CD4-positive, alpha-beta T cell (primary cell): ENCODE measurements at places on chromosomes 2 and 18.

- DNase-seq, result no peak
Measured at GRCh38 chr2:237782181-237782580, 16.4 kb upstream of the RBM44 start.

DNA sequence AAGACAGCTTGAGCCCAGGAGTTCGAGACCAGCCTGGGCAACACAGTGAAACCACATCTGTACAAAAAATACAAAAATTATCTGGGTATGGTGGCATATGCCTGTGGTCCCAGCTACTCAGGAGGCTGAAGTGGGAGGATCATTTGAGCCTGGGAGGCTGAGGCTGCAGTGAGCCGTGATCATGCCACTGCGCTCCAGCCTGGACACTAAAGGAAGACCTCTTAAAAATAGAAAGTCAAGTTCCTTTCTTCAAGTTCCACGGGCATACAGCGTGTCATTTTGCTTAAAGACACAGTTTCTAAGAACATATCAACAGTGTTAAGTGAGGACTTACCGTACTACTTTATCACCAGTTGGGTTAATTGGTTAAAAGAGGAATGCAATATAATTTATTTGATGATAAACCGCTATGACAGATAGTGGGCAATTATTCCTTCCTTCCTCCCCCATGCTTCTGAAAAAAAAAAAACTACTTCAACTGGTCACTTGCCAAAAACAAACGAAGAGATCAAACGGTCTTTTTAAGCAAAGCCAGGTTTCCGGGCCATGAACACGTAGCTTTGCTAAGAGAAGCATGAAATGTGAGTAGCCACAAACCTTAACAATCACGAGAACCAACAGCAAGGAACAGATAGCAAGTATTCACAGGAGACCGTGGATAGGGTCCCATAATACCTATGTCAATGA is 21.4 kb downstream of the AP1S3 start:
- no peak for DNase-seq

DNA sequence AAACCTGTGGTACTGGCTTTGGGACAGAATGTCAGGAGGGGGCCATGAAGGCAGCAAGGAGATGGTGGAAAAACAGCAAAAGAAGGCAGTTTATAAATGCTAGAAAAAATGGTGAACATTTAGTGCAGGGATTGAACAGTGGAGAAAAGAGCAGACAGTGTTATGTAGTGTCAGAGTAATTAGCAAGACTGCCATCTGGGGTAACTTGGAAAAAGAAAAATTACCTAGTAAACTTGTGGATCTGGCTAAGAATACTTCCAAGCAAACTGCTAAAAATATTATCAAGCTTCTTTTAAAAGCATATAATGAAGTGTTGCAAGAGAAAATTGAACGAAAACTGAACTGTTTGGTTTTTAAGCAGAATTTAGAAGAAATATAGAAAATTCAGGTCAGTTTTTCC is 267.8 kb downstream of the INSIG2 start:
- no peak for DNase-seq

- DNase-seq, result no peak
Measured at GRCh38 chr2:795531-796041, 118.4 kb upstream of the TMEM18 start.

DNA sequence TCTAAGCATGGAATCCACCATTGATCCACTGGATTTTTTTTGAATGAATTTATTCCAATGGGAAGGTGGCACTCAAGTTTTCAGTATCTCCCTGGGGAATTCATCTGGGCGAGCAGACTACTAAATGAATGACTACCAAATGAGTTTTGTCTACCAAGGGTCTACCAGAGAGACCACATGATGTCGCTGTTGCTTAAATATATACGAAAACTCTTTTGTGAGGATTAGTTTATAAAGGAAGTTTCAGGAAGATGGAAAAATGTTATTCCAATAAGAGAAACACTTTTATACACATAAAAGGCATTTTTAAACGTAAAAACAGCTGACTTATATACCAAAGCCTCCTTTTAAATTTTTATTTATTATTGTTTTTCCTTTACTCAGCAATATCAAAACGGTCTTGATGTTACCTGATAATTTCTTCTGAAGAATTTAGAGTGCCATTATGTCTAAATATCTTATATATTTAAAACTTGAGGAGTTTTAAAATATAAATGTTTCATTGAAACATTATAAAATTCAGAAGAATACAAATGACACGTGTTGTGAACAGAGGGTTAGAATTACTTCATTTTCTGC is 139.7 kb downstream of the HRH4 start:
- DNase-seq, result peak; percentile 52

GRCh38 chr2:10444463-10444862 is 3.7 kb downstream of the ODC1 start:
- no peak for DNase-seq

GRCh38 chr2:174967086-174967485 is 38.1 kb downstream of the CHN1 start:
- no peak for DNase-seq

DNA sequence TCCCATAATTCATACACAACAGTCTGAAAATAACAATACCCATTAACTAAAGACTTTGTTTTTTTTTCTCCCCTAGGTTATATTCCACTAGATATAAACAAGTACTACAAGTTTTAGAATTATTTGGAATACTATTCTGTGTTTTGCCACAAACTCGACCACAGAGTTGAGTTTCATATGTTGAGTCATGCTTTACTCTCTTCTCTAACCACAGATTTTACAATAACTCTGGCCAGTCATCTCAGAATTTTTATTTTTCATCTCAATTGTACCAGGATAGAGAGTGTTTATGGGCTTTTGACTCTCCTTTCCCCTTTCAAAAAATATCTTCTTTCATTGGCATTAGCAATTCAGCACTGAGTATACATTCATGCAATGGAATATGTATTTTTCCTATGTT is 348.7 kb upstream of the GALNT5 start:
- no peak for DNase-seq

DNA sequence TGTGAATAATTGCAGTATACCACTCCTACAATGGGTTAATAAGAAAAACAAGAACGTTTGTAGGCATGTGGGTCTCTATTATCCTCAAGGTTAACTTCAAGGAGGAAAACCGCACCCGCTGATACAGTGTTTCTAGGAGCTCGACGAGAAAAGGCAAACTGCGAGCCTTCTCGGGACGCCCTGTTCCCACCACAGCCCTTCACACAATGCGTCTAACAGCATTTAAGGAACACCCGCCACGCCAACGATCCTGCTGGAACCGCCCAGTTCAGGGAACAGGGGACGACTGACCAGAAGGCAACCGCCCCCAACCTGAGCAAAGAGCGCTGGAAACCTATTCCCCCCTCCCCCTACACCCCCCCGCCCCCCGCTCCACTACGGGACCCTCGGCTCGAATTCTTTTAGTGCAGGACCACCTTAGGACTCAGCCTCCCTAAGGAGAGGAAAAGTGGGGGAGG is 710 bp upstream of the TMSB10 start:
- peak; percentile 52 for DNase-seq

GRCh38 chr2:26088038-26088643 is 54.3 kb downstream of the RAB10 start:
- no peak for DNase-seq

GRCh38 chr2:176633754-176634153 is 364.5 kb downstream of the MTX2 start:
- no peak for DNase-seq

DNA sequence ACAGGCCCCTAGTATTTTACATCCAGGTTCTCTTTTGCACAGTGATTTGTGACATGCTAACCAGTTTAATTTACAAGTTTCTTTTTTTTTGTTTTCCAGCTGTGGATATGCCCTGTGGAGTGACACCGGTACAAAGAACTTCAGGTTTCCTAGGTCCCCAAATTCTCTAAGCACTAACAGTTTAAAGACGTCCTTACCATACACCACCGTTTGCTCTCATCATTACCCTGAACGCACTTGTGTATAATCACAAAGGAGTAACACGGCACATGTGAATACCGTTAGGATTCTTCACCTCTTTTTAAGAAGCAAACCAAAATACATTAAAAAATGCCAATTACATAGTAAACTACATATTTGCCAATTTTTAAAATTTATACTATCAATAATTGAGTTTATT is 853 bp downstream of the LANCL1 start:
- DNase-seq, result no peak

GRCh38 chr2:128774320-128775216 is 455.9 kb upstream of the HS6ST1 start:
- no peak for DNase-seq
